ENCODE measurements at places on chromosomes 7 and 10. TPM values are rescaled to one million over a fixed set of nuclear protein-coding genes. Genes with fewer than 3 reads are reported as not detected.

DNA sequence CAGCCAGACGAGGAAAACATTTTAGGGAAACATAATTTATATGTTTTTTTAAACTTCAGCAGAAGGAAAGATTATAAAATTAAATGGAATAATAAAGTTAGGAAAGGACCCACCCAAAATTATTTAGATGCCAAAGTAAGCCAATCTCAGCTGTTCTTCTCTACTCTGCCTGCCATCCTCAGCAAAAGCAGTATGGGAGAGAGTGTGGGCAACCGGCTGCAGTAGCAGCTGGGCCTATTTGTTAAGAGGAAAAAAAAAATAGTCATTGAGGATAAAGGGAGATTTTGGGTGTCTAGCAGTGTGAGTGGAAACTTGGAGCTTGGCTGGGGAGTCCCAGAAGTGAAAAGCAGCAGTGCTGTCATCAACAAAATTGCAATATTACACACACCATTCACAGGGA, 15.4 kb downstream of the SEMA3E start:
- DNase-seq = no peak

The CNNM2 gene
- total RNA-seq = 7.3 TPM

DNA sequence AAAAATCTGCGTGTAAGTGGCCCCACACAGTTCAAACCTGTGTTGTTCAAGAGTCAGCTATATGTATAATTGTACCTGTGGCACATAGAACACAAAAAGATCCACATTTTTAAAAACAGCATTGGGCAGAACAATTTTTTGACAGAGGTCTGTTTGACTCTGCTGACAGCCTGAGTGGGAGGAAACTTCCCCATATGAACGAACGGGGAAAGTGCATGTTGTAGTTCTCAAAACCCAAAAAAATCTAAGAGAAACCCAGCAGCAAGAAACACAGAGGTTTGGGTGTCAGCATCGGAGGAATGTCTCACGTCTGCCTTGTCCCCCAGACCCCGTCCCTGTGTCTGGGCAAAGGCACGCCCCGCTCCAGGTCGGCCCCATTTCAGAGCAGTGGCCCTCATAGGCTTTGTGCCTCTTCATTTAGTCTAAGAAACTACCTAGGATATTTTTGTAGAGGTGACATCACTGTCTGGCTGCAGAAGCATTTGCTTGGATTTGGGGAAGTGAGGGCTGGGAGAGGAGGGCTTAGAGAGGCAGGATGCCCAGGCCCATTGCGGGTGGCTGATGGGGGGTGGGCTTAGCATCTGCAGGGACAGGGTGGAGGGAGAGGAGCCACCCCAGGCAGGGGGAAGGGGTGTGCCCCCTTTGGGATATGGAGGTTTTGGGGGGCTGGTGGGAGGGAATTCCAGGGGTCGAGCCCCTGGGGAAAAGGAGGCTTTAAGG, 11.0 kb downstream of the CUX1 start:
- DNase-seq = no peak

GRCh38 chr10:33052915-33053810, 95.1 kb upstream of the ITGB1 start:
- DNase-seq = no peak

- DNase-seq = no peak
These were observed 31.5 kb downstream of the ACTA2 start for GRCh38 chr10:88920986-88921593.

The EGR2 gene
- 4.0 TPM for total RNA-seq

GRCh38 chr10:117339578-117339977, 35.7 kb downstream of the PDZD8 start:
- DNase-seq = no peak

- no peak for DNase-seq
These were observed 438.1 kb downstream of the MDFIC start for GRCh38 chr7:115359955-115360354.

GRCh38 chr10:60170250-60170649, 219.4 kb downstream of the ANK3 start:
- DNase-seq = no peak

GRCh38 chr7:84533182-84533581, 338.6 kb upstream of the SEMA3A start:
- DNase-seq = no peak

DNA sequence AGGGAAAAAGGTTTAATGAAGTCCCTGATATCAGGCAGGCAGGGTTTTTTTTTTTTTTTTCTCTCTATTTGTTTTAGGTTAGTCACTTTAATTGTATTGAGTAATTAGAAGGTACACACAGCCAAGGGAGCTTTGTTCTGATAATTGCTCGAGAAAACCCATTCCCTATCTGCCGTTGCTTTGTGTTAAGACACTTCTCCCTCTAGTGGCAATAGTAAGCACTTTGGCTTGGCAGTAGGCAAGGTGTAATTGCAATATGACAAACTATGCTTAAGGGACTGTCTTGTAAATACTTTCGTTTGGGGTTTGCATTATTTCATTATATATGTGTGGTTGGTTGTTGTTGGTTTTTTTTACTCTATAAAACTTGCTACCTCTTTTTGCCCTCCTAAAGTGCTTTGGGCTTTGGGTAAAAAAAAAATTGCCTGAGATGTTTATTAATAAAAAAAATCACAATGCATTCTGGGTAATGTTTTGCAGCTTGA, 113.4 kb downstream of the BTRC start:
- no peak for DNase-seq

- no peak for DNase-seq
These were observed 7.9 kb downstream of the TUBAL3 start for GRCh38 chr10:5396556-5397300.

The SAP25 gene
- 5.0 TPM for total RNA-seq

DNA sequence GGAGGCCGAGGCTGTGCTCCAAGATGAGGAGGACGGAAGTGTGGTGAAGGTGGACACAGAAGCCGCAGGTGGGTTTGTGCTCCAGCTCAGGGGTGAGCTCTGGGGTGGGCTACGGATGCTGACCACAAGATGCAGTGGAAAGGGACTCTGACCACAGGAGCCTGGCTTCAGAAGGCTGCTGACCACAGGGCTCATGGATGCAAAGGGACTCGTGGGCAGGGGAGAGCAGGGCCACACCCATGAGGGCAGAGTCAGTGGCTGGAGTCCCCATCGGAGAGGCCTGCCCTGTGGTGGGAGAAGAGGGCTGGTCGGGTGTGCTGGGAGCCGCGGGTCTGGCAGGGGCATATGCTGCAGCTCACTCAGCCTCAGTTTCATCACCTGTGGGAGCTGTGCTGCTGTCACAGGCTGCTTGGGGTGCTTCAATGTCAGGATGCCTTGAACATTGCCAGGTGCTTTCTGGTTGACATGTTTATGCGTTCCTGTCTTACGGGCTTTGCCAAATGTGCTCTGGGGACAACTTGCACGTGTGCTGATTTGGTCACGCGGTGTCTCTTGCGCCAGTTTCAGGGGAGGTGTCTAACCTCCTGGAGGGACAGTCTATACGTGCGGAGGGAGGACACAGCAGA, 13.7 kb downstream of the SCART1 start:
- peak; percentile 61 for DNase-seq

DNA sequence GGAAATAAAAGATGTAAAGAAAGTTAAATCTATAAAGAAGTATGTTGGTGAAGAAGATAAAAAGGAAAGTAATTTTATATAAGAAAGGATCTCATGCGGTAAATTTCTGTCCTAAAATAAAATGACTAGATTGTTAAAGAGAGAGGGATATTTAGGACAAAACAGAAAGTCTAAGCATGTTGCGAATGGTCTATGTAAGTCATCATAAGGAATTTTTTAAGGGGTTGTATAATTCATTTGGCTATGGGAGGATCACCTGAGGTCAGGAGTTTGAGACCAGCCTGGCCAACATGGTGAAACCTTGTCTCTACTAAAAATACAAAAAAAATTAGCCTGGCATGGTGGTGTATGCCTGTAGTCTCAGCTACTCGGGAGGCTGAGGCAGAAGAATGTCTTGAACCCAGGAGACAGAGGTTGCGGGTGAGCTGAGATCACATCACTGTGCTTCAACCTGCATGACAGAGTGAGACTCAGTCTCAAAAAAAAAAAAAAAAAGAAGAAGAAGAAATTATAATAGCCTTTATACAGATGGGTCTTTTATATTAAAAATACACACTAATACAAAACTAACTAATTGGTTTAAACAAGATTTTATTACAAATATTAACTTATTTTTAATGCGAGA, 294.3 kb downstream of the MAGI2 start:
- DNase-seq = no peak

The GBF1 gene
- total RNA-seq = 32.6 TPM

The DHX32 gene
- total RNA-seq = 25.1 TPM

DNA sequence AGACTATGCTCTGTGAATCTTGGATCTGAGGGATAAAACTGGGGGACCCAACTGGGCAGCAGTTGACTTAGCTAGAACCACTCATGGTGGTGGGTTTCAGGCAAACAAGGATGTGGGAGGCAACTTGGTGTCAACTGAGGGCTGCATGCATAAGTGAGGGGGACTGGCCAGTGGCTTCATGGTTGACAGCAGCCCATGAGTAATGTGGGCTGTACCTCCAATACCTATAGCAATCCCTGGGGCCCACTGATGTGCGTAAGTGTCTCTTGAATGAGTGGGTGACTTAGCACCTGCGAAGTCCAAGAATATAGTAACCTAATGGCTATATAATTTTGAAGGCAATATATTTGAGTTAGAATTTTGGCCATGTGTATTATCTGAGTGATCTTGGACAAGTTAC, 13.7 kb upstream of the MAP3K8 start:
- DNase-seq = no peak

DNA sequence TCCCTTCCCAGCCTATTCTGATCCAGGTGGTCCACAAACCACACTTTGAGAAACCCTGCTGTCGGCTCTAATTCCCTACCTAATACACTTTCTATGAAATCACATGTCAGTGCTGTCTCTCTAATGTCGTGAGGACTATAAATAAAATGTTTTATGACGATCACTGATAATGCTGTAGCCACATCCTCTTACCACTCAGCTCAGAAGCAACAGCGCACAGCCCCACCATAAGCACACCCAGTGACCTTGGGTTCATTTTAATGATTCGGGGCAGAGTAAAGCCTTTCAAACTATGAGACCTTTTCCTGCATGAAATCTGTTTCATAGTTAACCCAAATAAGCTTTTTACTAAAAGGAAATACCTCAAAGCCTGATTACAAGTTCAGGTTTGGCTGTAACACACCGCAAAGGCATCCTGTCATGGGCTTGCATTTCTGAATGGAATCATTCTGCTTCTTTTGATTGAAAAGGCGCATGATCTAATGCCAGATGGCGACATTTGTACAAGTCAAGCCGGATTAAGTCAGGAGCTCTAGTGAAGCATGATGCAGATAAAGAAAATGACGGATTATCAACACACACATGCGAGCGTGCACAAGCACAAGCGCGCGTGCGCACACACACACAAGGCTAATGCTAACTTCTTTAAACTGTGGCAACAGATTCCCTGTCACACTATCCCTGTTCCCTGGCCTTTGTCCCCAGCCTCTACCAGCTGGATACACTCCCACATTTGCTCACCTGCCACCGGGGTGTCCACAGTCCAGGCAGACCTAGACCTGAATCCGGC, 180.5 kb upstream of the PDE1C start:
- DNase-seq = no peak

DNA sequence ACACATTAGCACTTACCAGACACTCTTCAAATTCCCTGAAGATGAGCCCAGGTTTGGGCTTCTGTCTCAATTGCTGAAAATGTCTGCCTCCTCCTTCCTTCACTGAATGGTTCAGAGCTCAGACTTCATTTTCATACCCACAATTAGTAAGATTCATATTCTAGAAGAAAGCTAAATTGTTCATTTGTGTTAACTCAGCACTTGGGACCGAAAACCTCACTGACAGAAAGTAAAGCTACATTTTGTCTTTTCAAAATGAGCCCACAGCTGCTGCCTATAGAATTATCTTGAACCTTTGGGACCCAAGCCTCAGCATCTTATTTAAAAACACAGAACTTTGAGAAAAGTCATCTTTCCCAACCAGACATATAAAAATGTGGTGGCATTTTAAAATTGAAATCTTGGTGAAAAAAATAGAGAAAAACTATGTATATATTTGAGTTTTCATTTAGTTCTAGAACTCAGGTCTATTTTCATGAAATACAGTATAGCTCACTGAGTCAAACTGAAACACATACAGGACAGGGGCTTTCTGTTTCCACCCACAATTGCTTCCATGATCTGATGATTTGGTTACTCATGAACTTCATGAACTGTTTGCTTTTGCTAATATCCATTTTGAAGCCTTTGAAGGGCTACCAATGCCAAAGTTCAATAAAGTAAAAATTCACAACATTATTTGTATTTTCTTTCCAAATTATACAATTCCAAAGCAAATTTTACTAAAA, 119.1 kb upstream of the PFKP start:
- no peak for DNase-seq

GRCh38 chr10:106540645-106541044, 623.9 kb downstream of the SORCS1 start:
- DNase-seq = no peak

DNA sequence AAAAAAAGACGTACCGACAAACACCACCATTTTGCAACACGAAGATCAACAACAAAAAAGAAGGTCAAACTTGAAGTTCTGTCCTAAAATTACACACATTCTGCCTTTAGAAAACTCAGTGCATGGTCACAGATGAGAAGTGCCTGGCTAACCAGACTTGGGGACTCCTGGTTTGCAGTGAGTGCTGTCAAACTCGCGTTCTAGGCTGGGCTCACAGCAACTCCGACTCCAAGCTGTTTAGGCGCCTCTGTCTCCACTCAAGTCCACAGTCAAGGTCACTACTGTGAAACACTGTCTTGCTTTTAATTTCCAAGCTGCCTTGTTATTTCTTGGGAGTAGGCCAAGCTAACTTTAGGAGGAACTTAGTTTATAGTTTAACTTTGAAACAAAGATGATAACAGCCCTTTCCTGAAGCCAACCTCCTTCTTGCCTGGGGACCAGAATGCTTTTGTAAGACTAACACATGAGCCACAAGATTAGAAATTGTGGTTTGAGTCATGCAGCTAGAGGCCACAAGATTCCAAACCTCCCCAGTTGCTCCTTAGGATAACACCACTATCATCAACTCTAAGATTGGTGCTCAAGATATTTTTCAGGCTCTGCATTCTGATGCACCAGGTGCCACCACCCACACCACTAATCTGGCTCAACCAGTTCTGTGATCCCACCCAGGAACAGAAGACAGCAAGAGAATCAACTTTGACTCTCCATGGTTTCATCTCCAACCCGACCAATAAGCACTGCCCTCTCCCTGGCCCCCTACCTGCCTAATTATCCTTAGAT, 1.1 kb upstream of the DNAAF5 start:
- DNase-seq = peak; percentile 8

DNA sequence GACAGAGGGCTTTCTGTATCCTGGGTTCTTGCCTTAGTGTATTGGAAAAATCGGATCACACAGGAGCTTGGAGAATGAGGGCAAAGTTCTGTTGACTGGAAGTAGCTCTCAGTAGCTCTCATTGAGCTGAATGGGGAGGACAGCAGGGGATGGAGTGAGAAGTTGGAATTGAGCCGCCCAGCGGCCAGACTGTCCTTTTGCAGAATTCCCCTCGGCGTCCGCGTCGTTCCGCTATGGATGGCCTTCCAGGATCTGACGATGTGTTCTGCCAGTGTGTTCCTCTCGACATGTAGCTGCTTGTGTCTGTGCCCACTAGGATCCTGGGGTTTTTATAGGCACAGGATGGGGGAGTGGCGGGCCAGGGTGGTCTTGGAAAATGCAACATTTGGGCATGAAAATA, 351.8 kb upstream of the SEMA3A start:
- peak; percentile 49 for DNase-seq

- DNase-seq = no peak
These were observed 391.8 kb upstream of the ETV1 start for GRCh38 chr7:14381306-14381705.

The SLC26A3 gene
- not detected for total RNA-seq

GRCh38 chr10:71840177-71840957, 10.7 kb downstream of the PSAP start:
- no peak for DNase-seq

The SPDYE1 gene
- total RNA-seq = not detected

The RGR gene
- total RNA-seq = not detected

- DNase-seq = no peak
These were observed 2.1 kb downstream of the NOS3 start for GRCh38 chr7:150992833-150993302.
